Camera-type eye (tissue), 1 donor: ENCODE measurements at places on chromosomes 11 and 22. TPM values are rescaled to one million over a fixed set of nuclear protein-coding genes. Genes with fewer than 3 reads are reported as not detected.

The OVOL1 gene
- 0.49 TPM for total RNA-seq

The GGT5 gene
- 13.2 TPM for total RNA-seq

The SLC5A1 gene
- total RNA-seq, result 0.82 TPM

The TAF10 gene
- total RNA-seq, result 16.2 TPM

The OR8D4 gene
- total RNA-seq, result not detected

The FAT3 gene
- total RNA-seq, result 83.2 TPM
